ENCODE measurements at places on chromosomes 7 and 10.

DNA sequence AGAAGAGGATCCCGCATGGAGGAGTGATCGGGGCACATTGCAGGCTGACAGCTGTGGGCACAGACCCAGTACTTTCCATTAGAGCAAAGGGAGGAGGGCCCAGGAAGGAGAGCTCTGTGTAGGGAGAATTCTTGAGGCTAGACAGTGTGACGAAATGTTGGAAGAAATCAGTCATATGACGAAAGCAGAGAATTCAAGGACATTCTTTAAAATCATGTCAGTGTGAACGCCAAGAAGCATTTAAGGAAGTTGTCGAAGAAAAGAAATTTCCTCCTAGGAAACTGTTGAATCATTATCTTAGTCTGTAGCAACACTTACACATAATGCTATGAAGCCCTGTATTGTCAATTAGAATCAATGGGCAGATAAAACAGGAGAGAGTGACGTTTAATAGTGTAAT is 191.3 kb upstream of the ADARB2 start:
- DNase-seq = no peak

DNA sequence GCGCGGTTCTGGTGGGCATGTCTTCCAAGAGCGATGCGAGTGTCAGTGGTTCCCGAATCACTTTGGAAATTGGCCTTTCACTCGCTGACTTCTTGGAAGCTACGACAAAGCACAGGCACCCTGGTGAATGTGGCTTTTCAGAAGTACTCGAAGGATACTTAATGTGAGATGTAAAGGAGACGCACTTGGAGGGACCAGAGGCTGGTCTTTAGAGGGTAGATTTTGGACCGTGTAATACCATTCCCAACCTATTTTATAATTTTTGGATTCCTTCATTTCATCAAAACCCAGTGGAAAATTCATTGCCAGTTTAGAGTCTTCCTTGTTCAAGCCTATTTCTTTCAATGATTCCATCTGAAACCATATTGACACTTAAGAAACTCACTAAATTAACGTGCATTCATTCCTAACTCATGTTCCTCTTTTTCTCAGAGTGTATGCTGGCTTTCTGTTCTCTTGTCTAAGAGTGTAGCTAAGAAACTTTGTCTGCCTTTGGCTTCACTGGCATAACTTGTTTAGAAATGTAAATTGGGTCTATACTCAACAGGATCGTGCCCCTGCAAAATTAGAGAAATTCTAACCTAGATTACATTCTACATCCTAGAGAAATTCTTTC is 645 bp upstream of the COPG2 start:
- DNase-seq = no peak

- DNase-seq = no peak
Measured at GRCh38 chr7:50068026-50068425, 25.0 kb downstream of the ZPBP start.

DNA sequence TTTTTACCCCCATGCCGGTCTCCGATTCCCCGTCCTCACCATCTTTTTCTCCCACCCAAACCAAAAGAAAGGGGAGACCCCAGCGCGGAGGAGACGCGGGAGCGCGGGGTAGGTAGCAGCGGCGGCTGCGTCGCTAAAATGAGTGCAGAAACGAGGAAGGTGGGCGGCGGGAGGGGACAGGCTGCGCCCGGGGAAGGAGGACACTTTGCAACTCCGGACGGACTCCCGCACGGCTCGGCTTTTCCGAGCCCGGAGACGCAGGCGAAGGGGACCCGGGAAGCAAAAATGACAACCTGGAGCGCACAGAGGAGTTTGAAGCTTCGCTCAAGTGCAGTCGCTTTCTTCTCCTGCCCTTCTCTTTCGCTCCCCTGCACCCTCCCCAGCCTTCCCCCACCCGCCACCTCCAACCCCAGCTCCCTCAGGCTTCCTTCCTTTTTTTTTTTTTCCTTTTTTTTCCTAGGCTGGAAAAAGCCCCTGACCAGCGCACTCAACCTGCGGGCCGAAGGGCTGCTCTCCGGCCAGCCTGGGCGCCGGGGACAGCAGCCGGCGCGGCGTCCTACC is 453 bp downstream of the SFMBT2 start:
- DNase-seq = no peak

DNA sequence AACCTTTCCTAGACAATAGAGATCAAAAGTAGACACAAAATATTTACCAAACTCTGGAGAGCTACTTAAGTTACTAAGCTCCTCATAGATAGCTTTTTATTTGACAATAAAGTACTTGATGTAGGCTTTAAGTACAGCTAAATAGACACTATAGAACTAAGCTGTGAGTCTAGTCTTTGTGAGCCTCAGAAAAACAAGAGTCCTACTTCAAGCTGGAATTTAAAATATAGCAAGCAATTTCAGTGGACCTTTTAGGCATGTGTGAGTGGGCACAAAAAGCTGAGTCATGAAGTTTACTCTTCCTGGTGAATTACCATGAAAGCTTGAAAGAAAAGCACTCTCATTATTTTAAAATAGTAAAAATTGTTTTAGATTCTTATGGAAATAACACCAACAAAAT is 76.1 kb downstream of the ADD3 start:
- DNase-seq = no peak

DNA sequence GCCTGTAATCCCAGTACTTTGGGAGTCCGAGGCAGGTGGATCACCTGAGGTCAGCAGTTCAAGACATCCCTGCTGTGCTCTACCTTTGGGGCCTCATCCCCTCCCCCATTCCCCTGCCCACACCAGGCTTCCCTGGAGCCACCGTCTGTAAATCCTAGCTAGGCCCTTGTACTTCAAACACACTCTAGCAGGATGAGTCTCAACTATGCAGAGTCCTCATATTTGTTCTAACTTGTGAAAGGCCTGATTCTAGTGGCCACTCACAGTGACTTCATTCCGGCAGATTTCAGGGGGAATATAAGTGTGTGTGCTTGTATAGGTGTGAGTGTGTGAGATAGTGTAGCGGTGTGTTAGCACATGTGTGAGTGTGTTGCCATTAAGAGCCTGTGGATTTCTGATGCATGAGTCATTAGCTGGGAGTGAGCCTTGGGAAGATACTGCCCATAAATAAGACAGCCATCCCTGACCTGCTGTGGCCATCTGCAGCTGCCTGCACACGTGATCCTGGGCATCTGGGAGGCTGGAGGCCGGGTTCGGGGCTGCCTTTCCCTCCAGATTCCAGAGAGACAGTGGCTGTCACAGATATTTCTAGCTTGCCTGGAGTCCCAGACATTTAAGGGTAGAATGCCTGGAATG is 1.7 kb upstream of the NEURL1 start:
- peak; percentile 80 for DNase-seq

DNA sequence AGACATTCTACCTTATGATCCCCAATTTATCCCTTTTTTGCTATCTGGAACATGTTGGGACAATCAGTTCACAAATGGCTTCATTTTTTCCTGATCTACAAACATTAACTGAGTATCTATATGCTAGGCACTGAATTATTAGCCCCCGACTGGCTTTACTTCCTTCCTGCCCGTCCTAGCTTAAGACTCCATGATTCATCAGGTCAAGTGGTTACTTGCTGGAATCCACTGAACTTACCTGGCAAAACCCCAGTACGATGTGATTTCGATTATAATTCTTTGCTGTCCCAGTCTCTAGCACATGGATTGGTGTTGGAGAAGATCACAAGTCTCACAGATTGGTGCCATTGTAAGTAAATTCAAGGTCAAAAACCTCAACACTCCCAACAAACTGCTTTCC is 77.1 kb downstream of the ORC5 start:
- DNase-seq = no peak

GRCh38 chr10:113384181-113384580 is 168.7 kb upstream of the HABP2 start:
- no peak for DNase-seq

- no peak for DNase-seq
Measured at GRCh38 chr7:25215694-25216335, 12.5 kb downstream of the NPVF start.

DNA sequence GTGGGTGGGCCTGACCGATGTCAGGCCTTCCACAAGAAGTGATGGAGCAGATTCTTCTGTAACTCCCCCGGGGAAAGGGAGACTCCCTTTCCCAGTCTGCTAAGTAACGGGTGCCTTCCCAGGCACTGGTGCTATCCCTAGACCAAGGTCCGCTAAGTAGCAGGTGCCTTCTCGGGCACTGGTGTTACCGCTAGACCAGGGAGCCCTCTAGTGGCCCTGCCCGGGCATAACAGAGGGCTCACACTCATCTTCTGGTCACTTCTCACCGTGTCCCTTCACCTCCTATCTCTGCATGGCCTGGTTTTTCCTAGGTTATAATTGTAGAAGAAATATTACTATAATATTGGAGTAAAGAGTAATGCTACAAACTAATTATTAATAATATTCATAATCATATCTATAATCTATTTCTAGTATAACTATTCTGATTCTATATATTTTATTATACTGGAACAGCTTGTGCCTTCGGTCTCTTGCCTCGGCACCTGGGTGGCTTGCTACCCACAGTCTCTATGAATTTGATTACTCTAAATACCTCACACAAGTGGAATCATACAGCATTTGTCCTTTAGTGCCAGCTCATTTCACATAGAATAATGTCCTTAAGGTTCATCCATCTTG is 1378.7 kb downstream of the XPNPEP1 start:
- DNase-seq = peak; percentile 24

DNA sequence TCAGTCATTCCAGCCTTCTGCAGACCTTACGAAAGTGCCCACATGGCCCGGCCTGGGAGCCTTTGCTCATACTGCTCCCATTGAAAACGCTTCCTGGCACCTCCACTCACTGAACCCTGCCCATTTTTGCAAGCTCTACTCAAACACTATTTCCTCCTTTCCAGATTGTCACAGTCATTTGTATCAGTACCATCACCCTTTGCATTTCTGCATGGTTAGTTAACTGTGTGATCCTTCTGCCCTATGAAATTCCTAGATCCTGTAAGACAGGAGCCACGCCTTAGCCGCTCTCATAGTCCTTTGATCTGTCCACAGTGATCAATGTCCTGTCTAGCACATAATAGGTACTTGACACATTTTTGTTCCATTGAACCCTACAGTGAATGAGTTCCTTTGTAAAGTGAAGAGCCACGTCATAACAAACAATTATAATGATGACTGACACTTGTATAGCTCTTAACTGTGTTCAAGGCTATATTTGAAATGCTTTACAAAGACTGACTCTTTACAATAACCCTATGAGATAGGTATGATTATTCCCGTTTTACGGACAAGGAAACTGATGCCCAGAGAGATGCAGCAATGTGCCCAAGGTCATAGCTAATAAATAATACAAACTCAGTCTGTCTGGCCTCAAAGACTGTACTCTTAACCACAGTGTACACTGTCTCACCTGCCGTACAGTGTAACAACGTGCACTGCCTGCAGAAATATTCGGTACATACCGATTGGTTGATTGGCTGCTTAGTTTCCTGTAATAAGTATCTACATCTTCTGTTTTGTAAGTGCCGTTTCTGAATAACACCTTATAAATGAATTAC is 16.6 kb upstream of the ITIH2 start:
- DNase-seq = no peak
